Stimulated activated CD4-positive, alpha-beta T cell treated with anti-CD3 and anti-CD28 coated beads, Interleukin-4, amount 100 ng/mL, for 1 hour (primary cell): ENCODE measurements at places on chromosomes 6 and 20.

GRCh38 chr6:113631666-113632065 is 225.5 kb upstream of the MARCKS start:
- DNase-seq: no peak

- no peak for DNase-seq
These were observed 695.9 kb upstream of the FLRT3 start for GRCh38 chr20:15033269-15033668.

- DNase-seq: no peak
These were observed 612 bp downstream of the TNNC2 start for GRCh38 chr20:45826381-45827019.

DNA sequence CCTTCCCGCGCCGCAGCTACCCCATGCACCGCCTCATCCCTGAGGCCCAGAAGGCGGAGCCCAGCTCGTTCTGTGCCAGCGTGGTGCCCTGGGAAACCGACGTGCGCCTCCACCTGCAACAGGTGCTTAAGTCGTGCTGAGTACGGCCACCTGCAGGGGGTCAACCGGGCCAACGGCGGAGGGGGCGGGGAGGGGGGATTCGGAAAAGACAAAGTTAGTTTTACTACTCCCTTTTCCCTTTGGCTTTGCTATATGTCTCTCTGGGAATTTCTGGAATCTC is 168.9 kb downstream of the CDK19 start:
- DNase-seq: no peak

DNA sequence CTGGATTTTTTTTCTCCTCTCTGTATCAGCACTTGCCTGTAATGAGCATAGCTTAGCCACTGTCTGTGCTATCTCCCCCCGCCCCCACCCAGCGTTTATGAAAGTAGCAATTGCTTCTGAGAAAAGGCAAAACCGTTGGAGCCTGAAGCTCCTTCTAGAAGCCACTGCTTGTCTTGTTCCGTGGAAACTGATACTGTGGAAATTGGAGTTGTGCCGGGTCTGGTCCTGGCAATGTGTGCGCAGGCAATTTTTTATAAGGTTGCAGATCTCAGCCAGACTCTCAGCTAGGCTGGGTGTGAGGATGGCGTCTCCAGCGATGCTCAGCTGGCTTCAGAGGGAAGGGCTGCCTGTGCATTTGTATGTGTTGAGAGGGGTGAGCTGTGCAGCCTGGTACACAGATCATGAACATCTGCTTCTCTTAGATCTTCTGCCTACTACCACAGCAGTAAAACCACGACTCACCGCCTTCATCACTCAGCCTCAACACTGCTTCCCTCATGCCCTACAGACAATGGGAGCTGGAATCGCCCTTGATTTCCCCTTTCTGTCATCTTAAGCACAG is 72.4 kb upstream of the GTSF1L start:
- no peak for DNase-seq

GRCh38 chr20:32804817-32805216 is 14.9 kb upstream of the MAPRE1 start:
- no peak for DNase-seq

DNA sequence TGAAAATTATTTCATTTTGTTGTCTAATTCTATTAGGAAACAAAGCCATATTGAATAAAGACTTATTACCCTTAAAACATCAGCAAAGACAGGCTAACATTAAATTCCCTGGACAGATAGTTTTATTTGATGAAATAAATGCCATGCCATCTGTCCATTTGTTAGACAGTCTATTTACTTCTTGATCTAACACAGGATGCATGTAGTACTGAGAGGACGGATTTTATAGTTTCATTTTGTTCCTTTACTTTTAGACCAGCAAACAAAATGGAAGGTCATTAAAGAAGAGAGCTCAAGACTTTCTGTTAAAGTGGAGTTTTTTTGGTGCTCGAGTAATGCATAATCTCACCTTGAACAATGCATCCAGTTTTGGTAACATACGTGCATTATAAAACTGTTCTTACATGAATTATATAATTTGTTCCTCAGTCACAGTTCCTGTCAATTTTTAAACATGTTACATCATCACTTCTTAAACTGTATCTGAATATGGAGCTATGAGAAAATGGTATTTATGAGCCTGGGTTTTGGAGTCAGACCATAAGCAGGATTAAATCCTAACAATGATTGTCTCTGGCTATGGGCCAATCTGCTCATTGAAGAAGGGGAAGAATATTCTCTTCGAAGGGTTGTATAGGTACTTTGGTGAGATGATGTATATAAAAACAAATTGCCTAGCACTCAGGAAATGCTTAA is 46.0 kb downstream of the RFX6 start:
- DNase-seq: no peak

DNA sequence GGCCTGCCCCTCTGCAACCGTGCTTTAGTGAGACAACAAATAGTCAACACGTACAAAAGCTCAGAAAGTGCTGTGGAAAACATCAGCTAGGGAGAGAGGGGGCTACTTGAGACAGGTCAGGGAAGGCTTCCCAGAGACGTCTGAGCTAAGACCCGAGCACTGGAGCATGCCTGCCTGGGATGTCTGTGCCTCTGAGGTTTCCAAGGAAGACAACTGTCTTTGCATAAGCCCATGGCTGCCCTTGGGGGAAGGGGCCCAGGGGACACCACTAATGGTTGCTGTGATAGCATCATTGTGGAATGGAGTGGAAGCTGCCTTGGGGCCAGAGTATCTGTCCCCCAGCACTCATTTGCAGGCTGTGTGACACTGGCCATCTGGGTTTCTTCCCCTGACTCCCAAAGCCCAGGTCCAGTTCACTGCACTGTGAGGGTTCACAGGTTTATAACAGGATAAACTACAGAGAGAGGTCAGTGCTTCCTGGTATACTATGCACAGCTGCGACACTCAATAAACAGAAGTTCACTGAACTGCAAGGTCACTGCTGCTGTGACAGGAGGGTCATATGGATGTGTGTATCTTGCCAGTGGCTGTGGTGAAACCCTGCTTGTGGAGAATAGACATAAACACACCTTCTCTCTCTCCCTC is 1.5 kb upstream of the ARFGEF2 start:
- DNase-seq: no peak

DNA sequence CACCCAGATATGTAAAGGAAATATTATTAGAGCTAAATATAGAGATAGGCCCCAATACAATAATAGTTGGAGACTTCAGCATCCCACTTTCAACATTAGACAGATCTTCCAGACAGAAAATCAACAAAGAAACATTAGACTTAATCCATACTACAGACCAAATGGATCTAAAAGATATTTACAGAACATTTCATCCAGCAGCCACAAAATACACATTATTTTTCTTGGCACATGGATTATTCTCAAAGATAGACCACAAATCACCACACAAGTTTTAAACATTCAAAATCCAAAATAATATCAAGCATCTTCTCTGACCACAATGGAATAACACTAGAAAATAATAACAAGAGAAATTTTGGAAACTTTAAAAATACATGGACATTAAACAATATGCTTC is 1159.1 kb upstream of the CITED2 start:
- no peak for DNase-seq

- DNase-seq: no peak
These were observed 8.2 kb downstream of the ZNF318 start for GRCh38 chr6:43361269-43361668.

- no peak for DNase-seq
These were observed 12.3 kb upstream of the HMGN4 start for GRCh38 chr6:26525838-26526237.

DNA sequence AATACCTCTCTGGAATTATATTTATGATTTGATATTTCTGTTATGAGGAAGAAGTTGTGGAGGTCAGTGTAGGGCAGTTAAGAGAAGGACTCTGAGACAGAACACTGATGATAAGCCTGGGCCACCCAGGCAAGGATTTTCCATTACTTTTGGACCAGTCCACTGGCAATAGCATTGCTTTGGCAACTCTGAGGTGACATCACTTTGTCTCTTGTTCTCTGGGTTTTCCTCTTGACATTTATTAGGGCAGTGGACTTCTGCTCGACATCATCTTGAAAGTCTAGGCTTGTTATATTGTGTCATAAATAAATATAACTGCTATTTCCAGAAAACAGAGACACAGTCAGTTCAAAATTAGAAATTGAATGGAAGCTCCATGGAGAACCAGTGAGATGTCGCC is 268.0 kb downstream of the SMOC2 start:
- no peak for DNase-seq

DNA sequence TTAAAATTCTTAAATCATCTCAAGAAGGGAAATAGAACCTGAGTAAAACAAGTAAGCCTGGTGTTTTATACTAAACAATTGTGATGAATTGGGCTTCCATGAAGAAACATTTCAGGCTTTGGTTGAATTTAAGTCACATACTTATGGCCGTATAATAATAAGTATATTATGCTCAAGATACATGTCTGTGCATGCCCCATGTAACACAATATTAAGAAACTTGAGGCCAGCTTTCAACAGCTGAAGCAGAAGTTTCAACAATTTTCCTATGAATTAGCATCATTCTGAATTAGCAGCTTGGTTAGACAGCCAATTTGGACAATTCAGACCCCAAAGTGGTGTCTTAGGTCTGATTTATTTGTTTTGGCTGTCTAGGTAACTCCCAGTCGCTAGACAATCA is 243.7 kb downstream of the MYLK4 start:
- DNase-seq: no peak

GRCh38 chr6:53128842-53129241 is 19.8 kb downstream of the GCM1 start:
- DNase-seq: no peak
